ENCODE measurements at places on chromosomes 4 and X.

GRCh38 chrX:9560219-9560618 lies 95.4 kb downstream of the TBL1X start:
- no peaks in the 10 kb centered on the region for H3K36me3 ChIP-seq
- H3K4me3 ChIP-seq = no peak overlapping the region
- DNase-seq = no peak

DNA sequence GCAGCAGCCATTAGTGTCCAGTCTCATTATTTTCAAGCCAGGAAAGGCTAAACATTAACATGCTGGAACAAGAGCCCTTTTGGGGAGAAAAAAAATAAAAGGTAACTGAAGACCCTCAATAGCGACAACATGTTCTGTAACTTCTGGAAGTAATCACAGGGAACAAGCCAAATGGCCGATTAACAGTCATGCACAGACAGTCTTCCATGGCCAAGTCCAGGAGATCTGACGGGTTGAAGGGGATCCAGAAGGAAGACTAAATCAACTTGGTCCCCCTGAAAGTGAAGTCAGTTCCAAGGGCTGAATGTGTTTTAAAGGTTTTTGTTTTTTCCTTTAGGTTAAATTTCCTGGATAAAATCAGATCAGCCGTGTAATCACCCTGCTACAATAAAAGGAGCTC lies 52.5 kb downstream of the LNX1 start:
- H3K4me1 ChIP-seq = no peaks in the 10 kb centered on the region
- H3K4me3 ChIP-seq = no peak overlapping the region
- DNase-seq = no peak
- no peaks in the 10 kb centered on the region for H3K36me3 ChIP-seq

- H3K4me3 ChIP-seq = peak within 1 kb of the TSS; percentile 26
- H3K4me1 ChIP-seq = peaks cover under 1% of the 10 kb centered on the region
- no peak for DNase-seq
- H3K27ac ChIP-seq = no peak within 1 kb of the TSS
Observed at GRCh38 chrX:101385795-101386541, at the start of gene BTK. Gene BTK, minus strand, starts transcription at chrX:101386191. Its CDS starts 10,907 bp downstream, at chrX:101375284.

- no peaks in the 10 kb centered on the region for H3K27me3 ChIP-seq
- H3K27ac ChIP-seq = no peak overlapping the region
- peaks cover 2% of the 10 kb centered on the region for H3K36me3 ChIP-seq
- no peak for DNase-seq
- no peaks in the 10 kb centered on the region for H3K4me1 ChIP-seq
- no peak overlapping the region for H3K4me3 ChIP-seq
Observed at GRCh38 chr4:188532751-188533150, 393.5 kb downstream of the TRIML1 start.

DNA sequence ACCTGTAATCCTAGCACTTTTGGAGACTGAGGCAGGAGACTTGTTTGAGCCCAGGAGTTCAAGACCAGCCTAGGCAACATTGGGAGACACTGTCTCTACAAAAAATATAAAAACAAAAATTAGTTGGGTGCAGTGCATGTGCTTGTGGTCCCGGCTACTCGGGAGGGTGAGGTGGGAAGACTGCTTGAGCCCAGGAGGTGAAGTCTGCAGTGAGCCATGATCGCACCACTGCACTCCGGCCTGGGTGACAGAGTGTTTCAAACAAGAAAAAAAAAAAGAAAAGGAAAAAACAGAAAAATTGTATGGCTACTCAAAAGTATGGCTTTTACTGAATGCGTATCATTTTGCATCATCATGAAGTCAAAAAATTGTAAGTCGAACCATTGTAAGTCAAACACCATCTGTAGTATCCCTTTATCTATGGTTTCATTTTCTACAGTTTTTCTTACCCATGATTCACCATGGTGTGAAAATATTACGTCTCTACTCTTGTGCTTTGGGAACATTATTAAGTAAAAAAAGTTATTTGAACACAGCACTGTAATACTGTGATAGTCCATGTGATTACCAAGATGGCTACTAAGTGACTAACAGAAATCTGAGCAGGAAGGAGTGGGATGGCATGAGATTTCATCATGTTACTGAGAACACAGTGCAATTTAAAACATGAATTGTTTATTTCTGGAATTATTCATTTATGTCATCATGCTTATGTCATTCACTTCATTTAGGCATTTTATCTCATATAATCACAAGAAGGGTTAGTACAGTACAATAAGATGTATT lies 26.5 kb upstream of the MANBA start:
- no peak for DNase-seq
- H3K27me3 ChIP-seq = no peaks in the 10 kb centered on the region
- no peak overlapping the region for H3K27ac ChIP-seq
- H3K4me3 ChIP-seq = no peak overlapping the region
- H3K4me1 ChIP-seq = peaks cover 23% of the 10 kb centered on the region

GRCh38 chr4:46270986-46271596 lies 118.8 kb downstream of the GABRA2 start:
- H3K4me1 ChIP-seq = no peaks in the 10 kb centered on the region
- no peak overlapping the region for H3K4me3 ChIP-seq
- no peak overlapping the region for H3K27ac ChIP-seq

DNA sequence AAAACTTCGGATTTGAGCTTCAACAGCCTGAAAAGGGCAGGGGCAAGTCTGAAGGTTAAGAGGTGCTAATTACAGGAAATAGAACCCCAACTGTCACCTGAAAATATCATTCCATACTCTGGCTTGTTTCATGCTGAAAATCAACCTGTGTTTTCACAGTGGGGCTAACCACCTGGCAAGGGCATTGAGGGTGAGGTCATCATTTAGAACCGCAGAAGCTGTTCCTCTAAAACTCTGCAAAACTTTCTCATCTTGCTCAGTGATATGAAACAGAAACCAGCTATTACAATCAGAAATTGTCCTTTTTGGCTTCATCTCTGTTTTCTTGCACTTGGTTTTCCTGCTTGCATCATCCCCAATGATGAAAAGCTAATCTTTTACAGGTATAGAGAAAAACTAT lies 247.6 kb downstream of the DCLK2 start:
- peaks cover 11% of the 10 kb centered on the region for H3K36me3 ChIP-seq
- no peak overlapping the region for H3K4me3 ChIP-seq
- DNase-seq = no peak
- no peak overlapping the region for H3K27ac ChIP-seq
- no peaks in the 10 kb centered on the region for H3K27me3 ChIP-seq
- H3K4me1 ChIP-seq = peaks cover 18% of the 10 kb centered on the region

DNA sequence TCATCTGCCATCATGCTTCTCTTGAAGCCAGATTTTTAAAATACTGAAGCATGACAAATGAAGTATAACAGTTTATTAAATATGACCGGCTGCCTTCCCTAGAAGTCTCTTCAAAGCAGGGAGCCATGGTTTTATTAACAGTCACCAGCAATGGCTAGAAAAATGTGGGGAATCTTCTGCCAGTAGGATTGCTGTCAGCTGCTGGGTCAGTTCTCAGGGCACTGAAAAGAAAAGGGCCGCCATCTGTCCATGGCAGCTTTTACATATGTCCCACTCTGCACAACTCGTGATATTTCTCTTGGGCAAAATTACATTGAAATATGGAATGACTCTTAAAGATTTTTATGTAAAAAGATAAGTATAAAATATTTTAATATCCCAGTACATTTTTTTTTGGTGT lies 2.8 kb downstream of the CCNG2 start:
- no peak overlapping the region for H3K27ac ChIP-seq
- no peak for DNase-seq
- H3K27me3 ChIP-seq = no peaks in the 10 kb centered on the region
- H3K36me3 ChIP-seq = peaks cover 55% of the 10 kb centered on the region
- peaks cover 21% of the 10 kb centered on the region for H3K4me1 ChIP-seq
- H3K4me3 ChIP-seq = no peak overlapping the region

GRCh38 chr4:152165146-152165545 lies 370.7 kb downstream of the FBXW7 start:
- peaks cover 14% of the 10 kb centered on the region for H3K27me3 ChIP-seq
- no peak overlapping the region for H3K4me3 ChIP-seq
- no peak for DNase-seq

DNA sequence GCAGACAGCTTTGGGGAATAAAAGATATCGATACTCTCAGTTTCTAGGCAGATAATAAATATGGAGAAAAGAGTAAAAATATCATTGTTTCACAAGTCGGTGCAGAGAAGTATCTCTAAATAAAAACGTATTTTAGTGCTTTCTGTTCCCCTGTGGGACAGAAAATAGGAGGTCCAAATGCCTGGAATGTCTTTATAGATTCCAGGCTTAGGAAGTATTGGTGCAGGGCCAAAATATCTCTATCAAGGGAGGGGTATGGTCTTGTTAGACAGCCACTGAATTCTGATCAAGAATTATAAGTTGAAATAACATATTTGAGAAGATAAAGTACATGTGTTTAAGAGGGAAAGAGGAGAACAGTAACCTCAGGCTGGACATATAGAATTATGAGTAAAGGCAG lies 596.4 kb downstream of the PCDH18 start:
- no peak overlapping the region for H3K4me3 ChIP-seq
- no peak overlapping the region for H3K27ac ChIP-seq
- no peak for DNase-seq
- H3K27me3 ChIP-seq = no peaks in the 10 kb centered on the region

DNA sequence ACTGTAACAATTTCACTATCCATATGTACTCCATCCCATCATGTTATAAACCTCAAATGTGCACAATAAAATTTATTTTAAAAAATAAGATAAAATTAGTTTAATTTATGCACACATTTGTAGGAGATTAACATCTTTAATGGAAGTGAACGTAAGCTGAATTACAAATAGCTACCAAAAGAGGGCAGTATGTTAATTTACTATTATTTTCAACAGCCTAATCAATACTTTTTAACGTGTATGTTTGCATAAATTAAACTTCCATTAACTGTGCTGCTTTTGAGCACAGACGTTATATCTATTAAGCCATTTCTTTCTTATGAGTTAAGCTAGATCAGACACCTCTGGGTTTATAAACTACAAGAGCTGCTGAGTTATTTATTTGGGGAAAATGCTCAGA lies 56.5 kb upstream of the PHKA2 start:
- no peak overlapping the region for H3K27ac ChIP-seq
- H3K4me3 ChIP-seq = no peak overlapping the region
- H3K27me3 ChIP-seq = no peaks in the 10 kb centered on the region
- DNase-seq = no peak
- H3K36me3 ChIP-seq = no peaks in the 10 kb centered on the region

GRCh38 chr4:76087007-76087769 lies 12.7 kb downstream of the ART3 start:
- DNase-seq = no peak
- H3K27me3 ChIP-seq = peaks cover 9% of the 10 kb centered on the region
- H3K4me3 ChIP-seq = no peak overlapping the region
- no peak overlapping the region for H3K27ac ChIP-seq

DNA sequence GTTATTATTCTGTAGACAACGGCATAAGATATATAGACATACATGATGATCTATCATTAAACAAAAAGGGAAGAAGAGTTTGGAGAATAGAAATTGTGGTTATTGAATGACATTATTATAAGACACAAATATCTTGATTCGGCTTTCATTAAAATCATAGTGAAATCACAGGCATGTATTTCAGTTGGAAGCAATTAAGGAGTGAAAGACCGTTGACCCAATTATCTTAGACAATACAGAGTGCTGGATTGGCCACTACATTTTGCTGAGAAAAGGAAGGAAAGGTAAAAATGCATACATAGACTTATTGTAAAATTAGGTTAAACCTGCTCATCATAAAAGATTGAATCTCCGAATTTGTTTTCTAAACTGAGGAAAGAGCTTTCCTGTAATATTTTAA lies 209.8 kb downstream of the KCNIP4 start:
- H3K36me3 ChIP-seq = no peaks in the 10 kb centered on the region
- H3K27me3 ChIP-seq = no peaks in the 10 kb centered on the region
- H3K27ac ChIP-seq = no peak overlapping the region
- no peak overlapping the region for H3K4me3 ChIP-seq
- DNase-seq = no peak

Data from central memory CD8-positive, alpha-beta T cell (primary cell).